ENCODE measurements at places on chromosomes 7 and 10.

GRCh38 chr7:25854608-25855497, 297.1 kb upstream of the NFE2L3 start:
- no peak for DNase-seq

DNA sequence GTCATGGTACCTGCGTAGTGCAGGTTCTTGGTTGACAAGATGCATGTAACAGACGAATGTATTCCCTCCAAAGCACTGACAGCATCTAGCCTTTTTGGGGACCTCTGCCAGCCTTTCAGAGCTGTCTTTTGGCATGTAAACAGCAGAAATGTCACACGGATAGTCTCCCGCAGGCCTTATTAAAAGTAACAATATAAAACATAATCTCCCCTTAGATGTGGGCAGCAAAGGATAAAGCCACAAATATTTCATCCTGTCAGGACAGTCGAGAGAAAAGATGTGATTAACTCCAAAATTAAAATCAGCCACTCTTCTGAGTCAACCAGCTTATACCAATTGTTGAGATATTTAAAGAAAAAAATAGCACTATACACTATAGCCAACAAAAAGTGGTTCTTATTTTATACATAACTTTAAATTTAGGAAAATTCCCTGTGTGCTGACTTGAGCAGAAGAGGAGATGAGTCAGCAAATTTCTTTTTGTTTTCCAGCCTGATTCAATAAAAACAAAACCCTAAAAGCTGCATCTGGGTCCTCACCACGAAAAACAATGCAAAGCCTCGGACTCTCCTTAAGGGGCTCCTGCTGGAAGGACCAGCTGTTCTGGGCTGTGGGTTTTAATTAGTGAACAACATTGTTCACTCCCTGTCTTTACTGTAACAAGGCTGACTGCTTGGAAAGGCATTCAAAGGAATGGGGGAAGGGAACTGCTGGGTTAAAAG, 240.2 kb downstream of the ADAM12 start:
- no peak for DNase-seq

GRCh38 chr10:34906067-34906965, 91.2 kb upstream of the PARD3 start:
- DNase-seq: no peak

DNA sequence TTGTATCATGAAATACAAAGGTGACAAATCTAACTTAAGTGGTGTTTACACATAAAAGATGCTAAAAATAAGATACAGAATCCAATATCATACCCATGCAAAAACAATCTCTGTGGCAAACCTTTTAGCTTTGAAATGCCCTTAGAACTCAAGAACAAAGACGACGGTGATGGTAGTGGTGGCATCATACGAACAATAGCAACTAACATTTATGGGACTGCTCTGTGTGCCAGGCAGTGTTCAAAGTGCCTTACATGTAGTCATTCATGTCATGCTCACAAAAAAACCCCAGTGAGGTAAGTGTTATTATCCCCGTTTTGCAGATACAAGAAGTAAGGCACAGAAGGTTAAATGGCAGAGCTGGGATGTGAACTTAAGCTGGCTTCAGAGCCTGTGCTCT, 563.9 kb downstream of the PARD3 start:
- no peak for DNase-seq

DNA sequence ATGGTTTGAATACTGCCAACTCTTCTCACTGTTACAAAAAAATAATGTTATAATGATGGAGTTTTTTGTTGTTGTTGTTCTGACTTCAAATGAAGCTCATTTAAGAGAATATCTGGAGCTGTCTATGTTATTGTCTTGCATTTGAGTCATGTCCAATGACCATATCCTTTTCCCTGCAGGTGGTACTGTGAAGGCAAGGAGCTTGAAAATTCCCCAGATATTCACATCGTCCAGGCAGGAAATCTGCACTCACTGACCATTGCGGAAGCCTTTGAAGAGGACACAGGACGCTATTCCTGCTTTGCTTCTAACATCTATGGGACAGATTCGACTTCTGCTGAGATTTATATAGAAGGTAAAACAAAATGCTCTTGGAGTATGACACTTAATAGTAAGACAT, 33.5 kb downstream of the MYPN start:
- no peak for DNase-seq

GRCh38 chr10:6780008-6780677, 200.1 kb upstream of the PRKCQ start:
- DNase-seq: no peak

DNA sequence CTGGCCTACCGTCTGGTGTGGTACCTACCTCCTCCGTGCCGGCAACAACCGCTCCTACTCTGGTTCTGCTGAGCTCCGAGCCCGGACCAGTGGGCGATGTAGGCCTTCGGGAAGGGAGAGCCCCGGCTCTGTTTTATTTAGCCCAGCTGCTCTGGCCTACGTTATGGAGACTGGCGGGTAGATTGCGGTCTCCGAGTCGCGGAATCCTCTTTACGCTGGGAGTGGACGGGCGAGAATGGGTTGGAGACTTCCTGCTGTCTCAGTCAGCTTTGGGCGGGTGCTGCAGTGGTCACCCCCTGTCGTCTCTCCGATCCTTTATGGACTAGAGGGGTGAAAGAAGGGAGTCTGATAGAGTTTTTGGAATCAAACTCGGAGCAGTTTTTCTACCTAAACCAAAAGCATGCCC, 406 bp downstream of the CBLL1 start:
- DNase-seq: no peak

DNA sequence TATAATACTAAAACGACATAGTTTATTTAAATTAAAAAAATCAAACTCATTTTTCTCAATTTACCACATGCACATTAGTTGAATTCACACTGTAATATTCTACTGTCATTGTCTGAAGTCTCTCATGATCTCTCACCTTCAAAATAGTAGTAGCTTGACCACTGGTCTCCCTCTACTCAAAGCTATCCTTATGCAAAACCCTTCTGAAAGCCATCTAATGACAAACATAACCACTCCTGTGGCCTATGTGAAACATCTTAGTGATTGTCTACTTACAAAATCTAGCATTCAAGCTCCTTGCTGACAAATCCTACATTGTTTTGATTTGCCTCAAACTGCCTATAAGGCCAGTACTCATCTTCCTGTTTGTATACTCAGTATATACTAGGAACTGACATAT, 606.0 kb upstream of the GHITM start:
- no peak for DNase-seq

DNA sequence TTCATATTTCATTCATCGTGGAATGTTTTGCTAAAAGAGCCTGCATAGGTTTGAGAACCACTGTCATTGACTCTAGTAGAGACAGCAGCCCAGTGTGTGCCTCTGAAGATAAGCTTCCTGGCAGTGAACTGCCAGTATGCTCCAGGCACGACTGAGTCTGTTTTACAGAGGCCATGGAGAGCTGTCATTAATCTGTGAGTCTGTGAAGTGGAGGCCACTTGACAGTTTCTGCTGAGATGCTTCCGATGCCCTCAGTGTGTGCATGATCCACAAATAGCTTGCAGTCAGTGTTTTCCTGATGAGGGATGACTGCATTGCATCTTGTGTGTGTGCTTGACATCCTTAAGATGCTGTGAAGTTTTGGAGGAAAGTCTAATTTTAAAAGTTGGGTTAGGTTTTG, 162.2 kb downstream of the PFKFB3 start:
- no peak for DNase-seq

DNA sequence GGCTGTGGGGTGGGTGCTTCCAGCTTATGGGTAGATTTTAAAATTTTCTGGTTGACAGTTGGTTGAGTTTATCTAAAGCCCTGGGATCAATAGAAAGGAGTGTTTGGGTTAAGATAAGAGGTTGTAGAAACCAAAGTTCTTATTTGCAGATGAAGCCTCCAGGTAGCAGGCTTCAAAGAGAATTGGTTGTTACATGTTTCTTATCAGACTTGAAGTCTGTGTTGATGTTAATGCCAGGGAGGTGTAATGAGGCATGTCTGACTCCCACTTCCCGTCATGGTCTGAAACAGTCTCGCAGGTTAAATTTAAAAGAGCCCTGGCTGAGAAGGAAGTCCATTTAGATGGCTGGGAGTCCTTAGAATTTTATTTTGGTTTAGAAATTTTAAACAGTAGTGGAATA, 165.2 kb upstream of the TMEM72 start:
- no peak for DNase-seq

DNA sequence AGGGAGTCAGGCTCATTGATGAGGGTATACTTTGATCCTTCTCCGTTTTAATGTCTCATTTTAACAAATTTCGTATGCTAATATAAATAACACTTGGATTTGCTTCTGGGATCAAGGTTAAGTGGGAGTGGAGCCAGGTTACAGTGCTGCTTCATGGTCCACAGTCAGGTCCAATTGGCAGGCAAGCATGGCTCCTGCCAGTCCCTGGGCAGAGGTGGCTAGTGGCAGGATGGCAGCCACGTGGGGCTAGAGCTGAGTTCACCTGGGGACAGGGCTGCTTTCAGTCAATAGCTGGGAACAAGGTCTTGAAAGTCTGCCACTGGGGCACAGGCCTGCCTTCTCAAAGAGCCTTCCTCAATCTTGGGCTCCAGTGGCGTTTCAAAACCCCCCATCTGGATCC, 16.0 kb upstream of the VWA2 start:
- DNase-seq: no peak

DNA sequence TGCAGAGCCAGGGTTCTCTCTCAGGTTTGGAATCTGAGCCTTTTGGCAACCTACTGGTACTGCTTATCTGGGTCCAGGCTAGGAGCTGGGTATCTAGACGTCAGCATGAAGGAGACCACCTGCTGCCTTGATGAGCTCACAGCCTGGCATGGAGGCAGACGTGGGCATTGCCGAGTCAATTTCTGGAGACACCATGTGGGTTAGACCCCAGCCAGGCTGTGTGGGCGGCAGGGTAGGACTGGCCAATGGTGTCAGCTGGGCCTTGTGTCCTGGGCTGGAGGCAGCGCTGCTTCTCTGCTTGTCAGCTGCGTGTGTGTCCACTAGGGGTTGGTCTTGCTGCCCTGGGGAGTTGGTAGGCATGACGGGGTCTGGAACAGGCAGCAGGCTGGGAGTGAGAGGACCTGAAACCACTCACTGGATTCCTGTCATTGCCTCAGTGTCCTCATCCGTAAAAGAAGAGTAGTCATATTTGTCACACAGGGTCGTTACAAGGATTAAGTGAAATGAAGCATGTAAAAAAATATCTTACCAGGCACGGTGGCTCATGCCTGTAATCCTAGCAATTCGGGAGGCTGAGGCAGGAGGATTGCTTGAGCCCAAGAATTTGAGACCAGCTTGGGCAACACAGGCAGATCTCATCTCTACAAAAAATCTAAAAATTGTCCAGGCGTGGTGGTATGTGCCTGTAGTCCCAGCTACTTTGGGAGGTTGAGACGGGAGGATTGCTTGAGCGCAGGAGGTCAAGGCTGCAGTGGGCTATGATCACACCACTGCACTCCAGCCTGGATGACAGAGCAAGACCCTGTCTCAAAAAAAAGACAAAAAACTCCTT, 31.7 kb upstream of the ANKRD2 start:
- DNase-seq: no peak

DNA sequence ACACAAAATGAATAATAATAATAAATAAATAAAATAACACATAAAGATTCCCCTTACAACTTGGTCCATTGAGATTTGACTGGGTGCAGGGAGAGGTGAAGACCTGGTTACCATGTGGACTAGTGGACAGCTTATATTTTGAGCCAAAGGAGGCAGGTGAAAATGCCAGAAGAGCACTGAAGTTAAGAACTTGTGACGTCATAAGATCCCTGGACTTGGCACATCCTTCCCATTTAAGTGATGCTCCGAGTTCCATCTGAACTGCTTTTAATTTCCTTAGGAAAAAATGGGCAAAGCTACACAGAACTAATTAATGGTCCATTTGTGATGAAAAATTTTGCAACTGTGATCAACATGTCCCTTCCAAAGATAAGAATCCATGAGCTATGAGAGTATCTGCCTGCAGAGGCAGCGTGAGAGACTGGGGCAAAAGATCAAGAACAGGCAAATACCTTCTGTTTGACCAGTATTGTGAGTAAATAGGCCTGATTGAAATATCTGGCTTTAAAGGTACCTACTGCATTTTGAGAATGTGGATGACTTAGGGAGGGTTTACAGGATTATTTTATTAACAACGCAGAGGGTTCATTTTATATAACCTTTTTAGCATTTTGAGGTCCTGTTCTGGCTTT, 101.2 kb upstream of the POT1 start:
- DNase-seq: no peak

DNA sequence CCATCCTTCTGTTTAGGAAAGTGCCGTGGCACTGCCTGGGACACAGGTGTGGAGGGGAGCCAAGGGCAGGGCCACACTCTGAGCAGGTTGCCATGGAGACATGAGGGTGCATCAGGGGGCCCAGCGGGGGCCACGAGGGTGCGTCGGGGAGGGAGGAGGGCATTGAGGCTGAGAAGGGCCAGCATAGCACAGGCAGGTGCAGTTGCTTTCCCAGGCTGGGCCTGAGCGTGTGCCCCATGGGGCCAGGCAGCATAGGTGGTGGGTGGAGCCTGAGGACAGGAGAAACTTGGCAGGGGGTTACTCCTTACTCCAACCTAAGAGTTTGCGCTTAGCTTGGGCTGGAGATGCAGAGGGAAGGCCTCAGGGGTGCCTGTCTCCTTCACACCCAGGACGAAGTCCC, 15.2 kb downstream of the YKT6 start:
- DNase-seq: no peak

GRCh38 chr10:68290736-68291135, 41.1 kb upstream of the HNRNPH3 start:
- no peak for DNase-seq

GRCh38 chr10:2968401-2969058, 98.8 kb upstream of the PFKP start:
- no peak for DNase-seq

GRCh38 chr7:38396852-38397251, 123.4 kb upstream of the TARP start:
- DNase-seq: no peak

- DNase-seq: no peak
These were observed 5.1 kb upstream of the SLC16A12 start for GRCh38 chr10:89540420-89540949.

- DNase-seq: no peak
These were observed 96.1 kb upstream of the KCNIP2 start for GRCh38 chr10:101939729-101940128.

DNA sequence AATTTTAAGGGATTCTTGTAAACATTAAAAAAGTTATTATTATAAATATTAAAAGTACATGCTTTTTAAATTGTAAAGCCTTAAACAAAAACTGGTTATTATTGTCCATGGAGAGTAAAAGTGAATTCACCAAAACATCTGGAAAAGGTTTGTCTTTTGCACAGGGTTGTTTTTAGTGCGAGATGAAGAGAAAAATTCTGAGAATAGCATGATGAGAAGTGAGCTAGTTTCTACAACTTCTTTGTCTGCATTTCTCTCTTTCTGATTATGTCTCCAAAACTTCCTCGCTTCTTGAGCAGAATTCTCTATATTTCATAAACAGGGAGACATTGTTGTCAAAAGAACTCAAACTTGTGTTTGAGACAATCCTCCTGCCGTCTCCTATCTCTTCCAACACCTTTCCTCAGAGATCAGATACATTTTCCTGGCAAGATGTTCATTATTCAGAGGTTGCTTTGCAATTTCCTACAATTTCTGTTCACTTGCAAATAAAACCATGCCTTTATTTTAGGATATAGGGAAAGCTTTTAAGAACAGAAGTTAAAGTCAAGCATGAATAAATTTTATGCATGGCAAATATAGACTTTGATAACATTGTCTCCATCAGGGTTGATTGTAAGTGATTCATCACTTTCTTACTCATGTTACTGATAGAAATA, 372.1 kb upstream of the NPVF start:
- no peak for DNase-seq

Measured in cerebellar nuclear complex (tissue), 1 donor.